Activated CD4-positive, alpha-beta memory T cell treated with anti-CD3 and anti-CD28 coated beads, Interleukin-2, amount 10 ng/mL, durations not matched to agents 7 days and 5 days (primary cell): ENCODE measurements at places on chromosomes 5 and 9.

GRCh38 chr9:42396318-42396717, 212.9 kb downstream of the SPATA31A6 start:
- DNase-seq, result no peak

DNA sequence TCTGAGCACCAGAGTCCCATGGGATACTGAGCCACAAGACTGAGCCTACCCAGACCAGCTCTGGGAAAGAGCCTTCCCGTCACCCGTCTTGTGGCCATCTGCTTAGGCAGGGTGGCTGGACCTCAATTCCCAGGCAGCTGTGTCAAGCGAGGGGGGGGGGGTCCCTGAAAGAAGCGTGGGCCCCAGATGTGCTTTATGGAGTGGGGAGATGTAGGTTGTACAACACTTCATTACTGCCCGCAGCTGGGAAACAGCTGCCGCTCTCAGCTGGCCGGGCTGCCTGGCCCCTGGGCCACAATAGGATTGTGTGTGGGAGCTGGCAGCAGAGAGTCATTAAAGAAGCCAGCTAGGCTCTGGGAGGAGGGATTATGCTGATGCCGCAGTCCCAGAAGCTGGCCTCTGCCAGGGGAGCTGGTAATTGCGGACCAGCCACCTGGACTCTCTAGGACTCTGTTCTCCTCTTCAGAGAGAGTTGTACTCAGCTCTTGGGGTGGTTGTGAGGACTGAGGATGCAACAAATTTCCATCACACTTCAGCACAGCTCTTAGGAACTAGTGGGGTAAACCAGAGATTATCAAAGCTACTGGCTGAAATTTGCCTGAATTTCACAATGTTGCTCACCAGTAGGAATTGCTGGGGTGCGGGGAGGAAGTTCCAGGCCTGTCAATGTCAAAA, 145.4 kb downstream of the GADD45G start:
- DNase-seq, result no peak

DNA sequence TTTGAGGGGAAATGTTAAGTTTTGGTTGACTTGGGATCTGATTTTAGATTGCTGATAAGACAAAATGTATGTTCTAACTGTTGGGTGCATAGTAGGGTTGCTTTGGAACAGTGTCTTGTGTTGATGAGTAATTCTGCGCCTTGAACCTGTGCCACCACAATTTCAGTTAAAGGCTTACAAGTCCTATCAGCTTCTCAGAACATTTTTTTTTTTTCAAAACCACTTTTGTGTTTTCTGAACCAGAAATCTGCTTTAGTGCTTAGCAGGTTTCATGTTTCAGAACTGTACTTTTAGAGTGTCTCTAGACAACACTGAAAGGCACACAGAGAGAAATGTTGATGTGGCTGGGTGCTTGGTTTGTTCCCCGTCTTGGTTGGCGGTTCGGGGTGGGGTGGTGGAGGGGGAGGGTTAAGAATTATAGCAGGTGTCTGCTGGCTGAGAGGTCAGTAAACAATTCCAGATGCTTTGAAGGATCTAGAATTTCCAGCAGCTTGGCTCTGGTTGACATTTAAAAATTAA, 84.6 kb downstream of the ANKRD55 start:
- DNase-seq, result peak; percentile 61

DNA sequence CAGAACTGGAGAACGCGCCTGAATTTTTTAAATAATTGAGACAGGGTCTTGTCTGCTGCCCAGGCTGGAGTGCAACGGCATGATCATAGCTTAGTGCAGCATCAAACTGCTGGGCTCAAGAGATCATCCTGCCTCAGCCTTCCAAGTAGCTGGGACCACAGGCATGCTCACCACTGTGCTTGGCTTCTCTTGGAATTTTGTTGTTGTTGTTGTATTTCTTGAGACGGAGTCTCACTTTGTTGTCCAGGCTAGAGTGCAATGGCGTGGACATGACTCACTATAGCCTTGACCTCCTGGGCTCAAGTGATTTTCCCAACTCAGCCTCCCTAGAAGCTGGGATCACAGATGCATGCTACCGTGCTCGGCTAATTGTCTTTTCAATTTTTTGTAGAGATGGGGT, 58.4 kb upstream of the DAB2IP start:
- DNase-seq, result no peak

- no peak for DNase-seq
Measured at GRCh38 chr5:38497946-38498345, 58.5 kb downstream of the LIFR start.
